ENCODE measurements at places on chromosomes 13 and 19.

GRCh38 chr19:18768997-18769891 is 21.9 kb downstream of the COMP start:
- DNase-seq = no peak

DNA sequence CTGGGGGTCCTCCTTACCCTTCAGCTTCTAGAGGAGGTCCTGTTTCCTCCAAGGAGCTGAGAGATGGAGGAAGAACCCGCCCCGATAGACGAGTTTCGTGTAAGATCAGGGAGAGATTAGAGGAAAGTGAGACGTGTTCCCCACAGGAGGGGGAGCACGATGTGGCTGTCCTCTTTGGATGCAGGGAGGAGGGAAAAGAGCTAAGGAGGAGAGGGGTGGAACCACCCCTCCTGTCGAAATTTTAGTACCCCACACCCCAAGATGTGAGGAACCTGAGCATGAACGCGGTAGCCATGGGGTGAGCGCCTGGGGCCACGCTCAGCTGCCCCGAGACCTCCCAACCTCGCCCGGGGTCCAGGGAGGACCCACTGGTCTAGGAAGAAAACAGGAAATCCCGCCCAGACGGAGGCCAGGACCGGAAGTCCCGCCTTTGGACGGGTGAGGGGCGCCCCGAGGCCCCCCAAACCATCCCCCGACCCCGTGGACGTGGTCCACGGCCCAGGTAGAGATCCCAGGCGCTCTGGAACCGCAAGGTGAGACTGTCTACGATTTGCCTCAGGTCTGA is 1.2 kb downstream of the AKT1S1 start:
- DNase-seq = no peak

DNA sequence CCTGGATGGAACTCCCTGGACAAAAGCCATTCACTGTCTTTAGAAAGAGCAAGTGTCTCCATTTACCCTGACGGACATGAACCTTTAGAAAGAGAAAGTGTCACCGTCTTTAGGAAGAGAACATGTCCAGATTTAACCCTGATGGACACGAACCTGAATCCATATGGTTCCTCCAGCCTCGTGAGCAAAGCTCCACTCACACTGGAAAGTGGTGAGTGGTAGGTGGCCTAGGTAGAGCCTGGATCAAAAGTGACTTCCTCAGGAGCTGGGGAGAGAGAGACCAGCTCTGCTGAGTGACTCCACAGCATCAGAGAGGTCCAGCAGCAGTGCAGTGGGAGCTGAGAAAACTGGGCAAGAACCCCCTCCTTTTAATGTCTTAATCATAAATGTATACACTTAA is 59.8 kb upstream of the IRS2 start:
- no peak for DNase-seq

DNA sequence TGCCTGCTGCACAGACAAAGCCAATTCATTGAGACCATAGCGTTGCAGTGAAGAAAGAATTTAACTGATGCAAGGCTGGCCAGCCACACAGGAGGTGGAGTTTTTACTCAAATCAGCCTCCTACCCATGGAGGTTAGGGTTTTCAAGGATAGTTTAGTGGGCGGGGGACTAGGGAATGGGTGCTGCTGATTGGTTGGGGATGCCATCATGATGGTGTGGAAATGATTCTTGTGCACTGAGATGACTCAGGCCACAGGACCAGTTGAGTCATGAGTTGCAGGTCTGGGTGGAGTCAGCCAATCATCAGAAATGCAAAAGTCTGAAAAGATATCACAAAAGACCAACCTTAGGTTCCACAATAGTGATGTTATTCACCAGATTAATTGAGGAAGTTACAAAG is 359.6 kb downstream of the FOXO1 start:
- no peak for DNase-seq

DNA sequence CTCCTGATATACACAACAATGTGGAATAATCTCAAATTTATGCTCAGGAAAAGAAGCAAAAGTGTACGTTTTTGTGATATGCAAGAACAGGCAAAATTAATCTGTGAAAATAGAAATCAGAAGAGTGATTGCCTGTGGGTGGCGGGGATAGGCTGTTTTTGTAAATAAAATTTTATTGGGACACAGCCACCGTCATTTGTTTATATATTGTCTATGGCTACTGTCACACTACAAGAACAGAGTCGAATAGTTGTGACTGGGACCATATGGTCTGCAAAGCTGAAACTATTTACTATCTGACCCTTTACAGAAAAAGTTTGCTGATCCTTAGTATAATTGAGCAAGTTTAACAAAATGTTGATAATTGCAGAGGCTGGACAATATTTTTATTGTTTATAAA is 269.5 kb upstream of the HTR2A start:
- no peak for DNase-seq

- no peak for DNase-seq
These were observed 24.7 kb upstream of the GPR183 start for GRCh38 chr13:99331881-99332293.

DNA sequence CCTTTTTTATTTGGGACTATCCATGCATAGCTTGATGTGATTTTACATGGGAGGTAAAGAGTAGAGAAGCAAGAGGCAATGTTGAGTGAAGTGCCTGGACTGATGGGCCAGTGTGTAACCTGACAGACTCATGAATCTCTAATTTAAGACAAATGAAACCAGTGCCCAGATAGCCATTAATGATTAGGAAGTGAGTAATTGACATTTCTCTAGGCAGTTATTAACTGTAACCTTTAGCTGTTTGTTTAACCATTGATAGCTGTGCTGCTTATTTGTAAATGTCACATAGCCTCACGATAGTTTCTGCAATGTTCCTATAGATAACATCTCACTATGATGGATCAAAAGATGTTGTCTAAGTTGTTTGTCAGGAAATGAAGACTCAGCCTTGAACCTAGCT is 1047.5 kb upstream of the SPRY2 start:
- no peak for DNase-seq

DNA sequence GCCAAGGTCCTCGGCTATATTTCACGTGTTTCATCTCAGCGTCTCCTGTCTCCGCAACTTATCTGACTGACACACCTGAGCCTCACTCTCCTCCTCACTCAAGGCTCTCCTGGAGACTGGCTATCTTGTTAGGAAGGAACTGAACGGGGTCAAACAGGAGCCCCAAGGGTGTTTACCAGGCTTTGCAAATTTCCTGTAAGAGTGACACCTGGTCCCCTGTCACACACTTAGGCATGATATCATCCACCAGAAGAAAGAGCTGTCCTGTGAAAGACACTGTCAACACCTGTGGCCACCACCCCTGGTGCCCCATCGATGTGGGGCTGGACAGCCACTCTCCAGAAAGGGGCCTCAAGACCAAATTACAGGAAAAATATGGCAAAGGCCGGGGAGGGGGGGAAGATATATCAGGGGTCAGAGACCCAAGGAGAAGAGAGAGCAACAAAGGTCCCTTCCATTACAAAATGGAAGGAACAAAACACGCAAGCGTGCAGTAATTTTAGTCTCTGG is 2.9 kb downstream of the CD70 start:
- no peak for DNase-seq

DNA sequence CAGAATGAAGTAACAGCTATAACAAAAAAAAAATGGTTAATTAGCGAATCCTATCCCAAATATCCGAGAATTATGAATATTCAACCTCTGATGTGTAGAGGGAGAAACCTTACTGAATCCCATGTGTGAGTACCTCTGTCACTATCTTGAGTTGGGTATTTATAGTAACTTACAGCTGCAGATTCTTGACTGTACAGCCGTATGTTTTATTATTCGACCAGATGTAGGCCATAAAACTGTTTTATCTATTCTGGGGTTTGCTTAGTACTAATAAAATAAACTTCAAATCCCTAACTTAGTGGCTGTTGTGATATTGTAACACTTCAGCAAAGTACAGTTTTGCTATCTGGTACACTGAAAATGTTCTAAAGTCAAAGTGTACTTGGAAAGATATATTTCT is 120.0 kb downstream of the EFNB2 start:
- DNase-seq = no peak

DNA sequence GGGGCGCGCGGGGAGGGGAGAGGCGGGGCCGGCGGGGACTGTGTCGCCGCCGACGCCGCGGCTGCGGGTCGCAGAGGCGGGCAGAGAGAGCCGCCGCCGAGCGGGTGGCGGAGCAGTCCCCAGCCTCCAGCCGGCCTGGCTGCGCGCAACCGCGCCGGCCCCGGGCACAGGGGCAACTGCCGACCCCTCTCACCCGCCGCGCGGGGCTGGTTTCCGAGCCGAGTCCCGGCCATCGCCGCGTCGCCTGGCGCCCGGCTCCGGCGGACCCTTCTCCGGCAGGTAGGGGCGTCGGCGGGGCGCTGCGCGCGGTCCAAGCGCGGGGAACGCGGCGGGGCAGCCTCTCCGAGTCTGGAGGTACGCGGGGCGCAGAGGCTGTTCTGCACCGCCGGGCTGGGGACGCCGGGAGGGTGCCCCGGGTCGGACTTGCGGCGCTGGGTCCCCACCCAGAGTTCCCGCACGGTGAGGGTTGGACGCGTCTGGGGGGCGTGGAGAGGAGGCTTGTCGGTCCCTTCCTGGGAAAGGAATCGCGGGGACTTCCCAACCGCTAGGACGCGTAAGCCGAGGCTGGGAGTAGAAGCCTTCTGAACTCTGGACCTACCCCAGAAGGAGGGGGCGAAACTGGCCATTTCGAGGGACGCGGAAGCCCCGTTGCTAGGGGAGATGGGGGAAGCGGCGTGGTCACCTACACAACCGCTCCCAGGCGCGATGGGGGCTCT is 133.6 kb upstream of the MYO16 start:
- peak; percentile 8 for DNase-seq

GRCh38 chr13:43058318-43058674 is 34.9 kb downstream of the DNAJC15 start:
- DNase-seq = no peak

DNA sequence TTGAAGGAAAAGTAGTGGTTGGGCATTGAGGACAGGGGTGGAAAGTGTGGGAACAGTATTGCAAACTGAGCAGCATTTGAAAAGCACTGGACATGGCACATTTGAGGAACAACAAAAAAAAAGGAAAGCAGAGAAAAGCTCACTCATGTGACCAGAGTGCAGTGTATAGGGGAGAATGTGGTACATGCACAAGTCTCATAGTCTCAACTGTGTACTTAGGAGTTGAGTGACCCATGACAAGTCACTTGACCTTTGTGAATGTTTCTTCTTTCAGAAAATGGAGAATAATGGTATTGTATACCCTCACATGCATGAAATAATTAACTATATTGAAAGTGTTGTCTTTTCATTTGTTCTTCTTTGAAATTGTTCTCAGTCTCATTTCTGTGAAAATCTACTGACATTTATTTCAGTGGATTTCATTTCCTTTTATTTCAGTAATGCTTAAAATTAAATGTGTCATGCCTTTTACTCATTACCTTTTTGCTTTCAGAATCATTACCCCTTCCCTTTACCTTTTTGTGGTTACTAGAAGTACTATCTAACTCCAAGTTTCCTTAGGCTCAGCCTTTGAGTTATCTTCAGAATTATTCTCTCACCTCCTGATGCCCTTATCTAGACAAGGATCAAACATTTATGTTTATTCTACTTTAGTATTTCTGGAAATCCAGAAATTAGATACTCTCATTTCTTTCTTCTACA is 79.1 kb upstream of the MLNR start:
- DNase-seq = no peak

DNA sequence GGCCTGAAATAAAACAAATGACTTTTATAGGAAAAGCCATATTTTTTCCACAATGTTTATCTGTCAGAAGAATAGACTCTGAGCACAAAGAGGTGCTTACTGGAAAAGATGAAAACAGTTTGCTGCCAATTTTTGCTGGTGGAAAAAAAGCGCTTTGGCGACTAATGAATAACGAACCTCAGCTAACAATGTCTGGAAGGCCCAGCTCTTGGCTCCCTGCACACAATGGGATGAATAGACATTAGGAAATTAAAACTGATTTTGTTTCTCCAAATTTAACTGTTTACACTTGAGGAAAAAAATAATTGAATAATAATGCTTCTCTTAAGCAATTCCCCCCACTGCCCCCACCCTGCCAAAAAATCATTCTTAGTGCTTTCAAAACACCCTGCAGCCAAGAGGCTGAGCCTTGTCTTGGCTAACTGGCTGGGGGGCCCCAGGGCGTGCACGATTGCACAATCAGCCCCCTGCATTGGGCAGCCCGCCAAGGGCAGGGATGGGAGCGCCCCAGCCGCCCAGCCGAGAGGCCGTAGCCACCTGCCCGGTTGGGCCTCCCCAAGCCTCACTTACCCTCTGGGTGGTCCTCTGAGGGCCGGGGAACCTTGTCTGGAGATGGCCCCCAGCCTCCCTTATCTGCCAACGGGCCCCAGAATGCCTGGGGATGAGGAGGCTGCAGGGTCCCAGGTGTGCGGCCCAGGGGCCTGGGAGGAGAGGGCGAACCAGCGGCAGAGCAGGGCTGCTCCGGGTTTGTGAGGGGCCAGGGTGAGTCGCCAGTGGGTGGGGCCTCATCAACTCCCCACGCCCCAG is 16.8 kb downstream of the CEBPG start:
- DNase-seq = no peak

DNA sequence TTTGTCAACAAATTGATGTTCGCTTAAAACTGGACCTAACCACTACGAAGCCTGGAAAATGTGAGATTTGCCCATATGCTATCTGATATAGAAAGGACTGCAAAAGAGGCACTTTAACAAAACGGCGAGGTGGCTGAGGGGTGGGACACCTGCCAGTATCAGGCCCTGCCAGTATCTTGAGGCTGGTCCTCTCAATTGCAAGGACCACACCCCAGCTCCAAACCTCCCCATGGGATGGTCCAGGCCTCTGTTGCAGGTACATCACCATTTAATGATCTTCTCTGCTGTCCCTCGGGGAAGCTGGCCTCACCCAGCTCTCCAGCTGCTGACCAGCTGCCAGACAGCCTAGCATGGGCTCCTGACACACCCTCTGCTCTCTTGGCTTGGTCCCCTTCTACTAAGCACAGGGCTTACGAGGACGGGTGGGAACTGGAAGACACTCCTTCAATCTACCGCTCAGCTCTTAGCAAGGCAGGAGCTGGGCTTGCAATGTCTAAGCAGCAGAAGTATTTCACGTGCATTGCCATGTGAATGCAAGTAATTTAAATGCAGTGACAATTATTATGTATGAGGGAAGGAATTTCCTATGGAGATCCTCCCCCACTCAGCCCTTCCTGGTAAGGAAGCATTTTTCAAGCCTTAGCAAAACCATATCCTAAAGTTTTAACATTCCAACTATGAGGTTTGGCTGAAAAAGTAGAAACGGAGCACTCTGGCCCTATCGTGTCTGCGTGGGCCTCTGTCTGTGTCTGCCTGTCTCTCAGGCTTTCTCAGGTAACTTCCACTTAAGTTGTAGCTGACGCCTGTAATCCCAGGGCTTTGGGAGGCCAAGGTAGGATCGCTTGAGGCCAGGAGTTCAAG is 63.9 kb downstream of the LATS2 start:
- DNase-seq = no peak

DNA sequence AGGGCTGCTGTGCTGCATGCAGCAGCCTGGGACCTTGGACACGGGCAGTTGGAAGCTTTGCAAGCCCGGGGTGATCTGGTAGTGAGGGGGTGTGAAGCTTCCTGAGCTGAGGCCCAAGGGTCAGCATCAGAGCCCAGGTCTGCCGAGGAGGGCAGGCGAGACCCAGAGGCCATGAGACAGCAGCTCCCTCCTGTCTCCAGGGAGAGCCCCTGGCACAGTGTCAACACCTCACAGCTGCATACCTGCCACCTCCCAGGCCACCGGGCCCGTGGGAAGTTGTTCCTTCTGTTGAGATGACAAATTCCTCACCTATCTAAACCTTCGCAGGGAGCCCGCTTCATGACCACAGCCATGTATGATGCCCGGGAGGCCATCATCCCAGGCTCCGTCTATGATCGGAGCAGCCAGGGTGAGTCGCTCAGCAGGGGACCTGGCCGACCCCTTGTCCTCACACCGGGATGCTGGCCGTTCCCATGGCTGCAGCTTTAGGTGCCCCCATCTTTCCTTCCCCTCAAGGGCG is 32.1 kb downstream of the CERS1 start:
- DNase-seq = no peak

All from central memory CD4-positive, alpha-beta T cell (primary cell).